ENCODE measurements at places on chromosomes 5 and 9. TPM values are rescaled to one million over a fixed set of nuclear protein-coding genes. Genes with fewer than 3 reads are reported as not detected.

Gene S1PR3
- total RNA-seq, result 0.67 TPM

GRCh38 chr9:29751226-29751625, 2177.9 kb upstream of the C9orf72 start:
- DNase-seq, result no peak

Gene SNCB
- not detected for total RNA-seq

- DNase-seq, result no peak
Observed at GRCh38 chr5:33223563-33224284, 217.0 kb upstream of the TARS1 start.

GRCh38 chr5:177366528-177367322, 9.0 kb downstream of the RGS14 start:
- peak; percentile 95 for DNase-seq

DNA sequence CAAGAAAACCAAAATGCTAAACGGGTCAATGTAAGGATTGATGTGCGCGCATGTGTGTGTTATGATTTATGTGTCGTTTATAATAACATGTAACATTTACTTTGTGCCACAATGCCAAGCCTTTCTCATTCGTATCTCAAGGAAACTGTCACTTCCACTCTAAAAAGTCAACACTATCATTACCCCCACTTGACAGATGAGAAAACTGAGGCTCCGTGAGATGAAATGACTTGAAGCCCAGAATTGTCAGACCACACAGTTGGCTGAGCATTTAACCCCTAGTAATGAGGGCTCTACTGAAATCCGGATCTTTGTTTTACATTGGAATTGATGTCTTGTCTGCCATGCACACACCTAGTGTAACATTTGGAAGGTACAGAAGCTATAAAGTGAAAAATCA, 95.0 kb upstream of the LMX1B start:
- no peak for DNase-seq

Gene TAF11L2
- not detected for total RNA-seq

Gene PRR16
- total RNA-seq, result 1.2 TPM

DNA sequence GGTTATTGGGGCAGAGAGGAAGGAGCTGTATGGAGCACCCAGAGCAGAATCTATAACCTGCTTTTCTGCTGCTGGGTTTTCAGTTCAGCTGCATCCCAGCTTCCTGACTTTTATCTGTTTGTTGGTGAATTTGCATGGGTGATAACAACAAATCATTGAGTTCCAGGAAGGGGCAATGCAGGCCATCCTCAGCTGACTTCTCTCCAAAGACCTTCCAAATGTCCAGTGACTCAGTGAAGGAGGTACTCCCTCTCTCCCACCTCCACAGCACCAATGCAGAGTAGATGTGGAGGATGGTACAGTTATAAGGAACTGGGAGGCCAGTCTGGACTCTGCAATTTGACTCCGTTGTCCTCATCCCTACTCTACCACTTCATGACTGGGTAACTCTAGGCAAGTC, 1.6 kb upstream of the TXN start:
- no peak for DNase-seq

- no peak for DNase-seq
Observed at GRCh38 chr5:167348251-167348926, 943.1 kb upstream of the WWC1 start.

DNA sequence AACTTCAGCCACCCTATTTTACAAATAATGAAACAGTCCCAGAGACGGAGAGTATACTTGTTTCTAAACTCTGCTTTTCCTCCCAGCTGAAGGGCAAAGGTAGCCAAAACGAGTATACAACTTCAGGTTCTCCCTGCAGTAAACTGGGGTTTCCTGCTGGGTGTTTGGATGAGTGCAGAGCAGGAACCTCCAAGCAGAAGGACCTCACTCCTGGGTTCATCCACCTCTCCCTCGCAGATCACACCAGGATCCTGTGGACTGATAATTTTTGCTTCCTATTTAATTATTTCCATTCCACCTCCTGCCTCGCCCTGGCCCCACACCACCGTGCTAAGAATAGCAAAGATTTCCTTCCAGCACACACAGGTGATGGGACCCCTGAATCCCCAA, 2.0 kb upstream of the FOXB2 start:
- DNase-seq, result no peak

Gene IFNK
- total RNA-seq, result not detected

- peak; percentile 22 for DNase-seq
Observed at GRCh38 chr9:15606643-15607472, 54.0 kb downstream of the CCDC171 start.

- no peak for DNase-seq
Observed at GRCh38 chr5:22598796-22599195, 254.3 kb downstream of the CDH12 start.

DNA sequence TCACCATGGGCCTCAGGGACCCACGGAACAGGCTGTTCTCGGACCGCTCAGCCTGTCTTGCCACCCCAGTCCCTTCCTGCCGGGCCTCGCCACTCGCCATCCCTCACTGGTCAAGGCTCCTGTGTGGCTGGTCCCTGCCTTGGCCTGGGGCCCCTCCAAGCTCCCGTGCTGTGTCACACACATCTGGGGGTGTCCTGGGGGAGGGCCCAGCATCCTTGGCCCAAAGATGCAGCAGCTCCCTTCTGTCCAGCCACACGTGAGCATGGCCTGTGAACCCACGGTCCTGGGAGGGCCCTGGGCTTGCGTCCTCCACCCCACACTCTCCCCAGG, 425 bp upstream of the EGFL7 start:
- no peak for DNase-seq

Gene GGTA1
- 4.2 TPM for total RNA-seq

GRCh38 chr5:98836175-98836574, 62.7 kb downstream of the RGMB start:
- peak; percentile 18 for DNase-seq

Gene PCDHGA12
- 1.0 TPM for total RNA-seq

- no peak for DNase-seq
Observed at GRCh38 chr9:37239224-37239859, 119.0 kb downstream of the ZCCHC7 start.

DNA sequence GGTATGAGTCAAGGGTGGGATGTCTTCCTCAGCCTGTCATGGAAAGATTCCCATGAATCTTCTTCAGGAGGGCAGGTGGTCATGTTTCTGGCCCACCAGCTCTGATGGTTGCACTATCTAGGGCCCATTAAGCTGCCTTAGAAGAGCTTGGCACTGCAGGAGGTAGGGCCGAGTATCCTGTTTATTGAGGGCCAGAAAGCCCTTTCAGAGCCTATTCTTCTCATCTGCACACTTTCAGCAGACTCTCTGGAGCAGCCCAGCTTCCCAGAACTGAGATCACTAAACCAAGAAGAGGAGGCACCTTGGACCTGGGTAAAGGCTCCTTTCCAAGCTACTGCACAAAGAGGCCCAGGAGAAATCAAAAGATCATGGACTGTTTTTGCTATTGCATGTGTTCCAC, 146.5 kb downstream of the MTX3 start:
- DNase-seq, result no peak

DNA sequence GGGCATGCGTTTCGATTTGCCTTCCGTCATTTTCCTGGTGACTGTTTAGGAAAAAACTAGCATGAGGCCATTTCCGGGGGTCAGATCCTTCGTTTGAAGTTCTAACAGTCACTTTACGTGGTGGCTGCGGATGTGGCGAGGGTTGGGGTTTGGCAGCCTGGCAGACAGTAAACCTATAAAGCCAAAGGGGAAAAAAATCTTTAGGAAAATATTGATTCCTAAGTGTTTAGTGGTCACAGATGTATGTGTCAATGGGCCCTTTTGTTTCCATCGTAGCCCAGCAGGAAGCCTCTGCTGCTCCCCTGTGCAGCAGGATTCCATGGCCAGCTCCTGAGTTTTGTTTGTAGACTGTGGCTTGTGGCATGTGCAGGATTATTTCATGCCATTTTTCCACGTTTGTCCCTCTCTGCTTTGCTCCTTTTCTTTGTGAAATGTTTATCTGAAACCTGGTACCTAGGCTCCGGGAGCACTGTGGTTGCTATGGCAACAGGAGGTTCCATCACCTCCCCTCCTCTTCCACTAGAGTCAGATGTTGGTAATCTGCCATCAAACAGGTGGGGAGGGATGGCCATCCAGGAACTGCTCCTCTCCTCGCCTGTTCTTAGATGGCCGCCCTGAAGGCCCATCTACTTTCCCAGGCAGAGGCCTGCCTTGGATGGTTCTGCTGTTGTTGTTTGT, 202.3 kb downstream of the AOPEP start:
- DNase-seq, result no peak

DNA sequence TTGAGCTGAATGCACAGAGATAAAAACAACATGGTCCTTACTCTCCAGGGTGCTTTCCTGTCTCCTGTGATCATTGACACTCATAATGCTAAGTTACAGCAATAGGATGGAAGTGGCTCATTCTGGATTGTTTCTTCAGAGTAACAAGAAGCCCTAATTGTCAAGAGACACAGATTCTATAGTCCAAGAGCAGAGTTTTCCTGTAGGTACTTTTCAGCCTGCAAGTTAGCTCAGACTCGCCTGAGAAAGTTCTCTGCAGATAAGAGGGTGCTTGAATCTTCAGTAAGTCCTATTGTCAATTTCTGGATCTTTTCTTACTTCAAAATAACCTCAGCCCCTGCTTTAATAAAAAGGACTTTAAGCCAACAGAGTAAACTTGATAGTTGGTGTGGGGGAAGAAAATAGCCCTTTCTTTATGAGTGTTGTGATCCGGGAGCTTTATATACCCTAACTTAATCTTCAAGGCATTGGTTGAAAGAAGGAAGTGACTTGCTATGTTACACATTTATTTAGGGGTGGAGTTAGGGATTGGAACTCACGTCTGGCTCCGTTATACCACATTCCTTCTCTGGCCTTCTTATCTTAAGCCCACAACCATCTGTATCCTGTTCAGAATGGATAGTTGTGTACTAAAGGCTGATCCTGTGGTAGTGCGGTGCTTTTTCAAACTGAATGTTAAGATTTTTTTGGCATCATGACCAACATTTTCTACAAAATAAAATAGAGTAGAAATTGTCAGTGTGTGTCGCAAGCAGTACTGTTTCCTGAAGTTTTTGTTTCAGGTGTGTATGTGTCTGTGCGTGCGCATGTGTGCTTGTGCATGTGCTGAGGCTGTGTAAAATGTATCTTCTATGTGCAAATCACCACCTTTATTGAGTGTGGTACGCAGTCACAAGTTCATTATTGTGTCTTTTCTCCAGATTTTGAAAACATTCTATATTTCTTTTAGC, 173.9 kb downstream of the WDR70 start:
- no peak for DNase-seq

Gene TLE1
- total RNA-seq, result 54.8 TPM

GRCh38 chr9:23586906-23587305, 239.1 kb downstream of the ELAVL2 start:
- DNase-seq, result no peak

DNA sequence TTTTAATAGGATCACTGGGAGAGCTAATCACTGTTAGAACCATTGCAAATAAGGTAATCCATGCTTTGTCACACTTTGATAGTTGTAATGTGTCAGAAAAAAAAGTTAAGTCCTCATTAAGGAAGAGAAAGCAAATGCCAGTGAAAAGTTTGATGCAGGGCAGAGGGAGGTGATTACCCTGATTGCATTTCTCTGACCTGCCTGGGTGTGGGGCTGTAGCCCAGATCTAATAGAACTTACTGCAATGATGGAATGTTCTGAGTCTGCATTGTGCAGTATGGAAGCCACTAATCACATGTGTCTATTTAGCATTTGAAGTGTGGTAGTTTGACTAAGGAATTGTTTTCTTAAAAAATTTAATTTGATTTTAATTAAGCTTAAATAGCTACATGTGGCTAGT, 202.7 kb downstream of the ATP10B start:
- DNase-seq, result no peak

- no peak for DNase-seq
Observed at GRCh38 chr5:133970325-133970909, 2.0 kb upstream of the C5orf15 start.

DNA sequence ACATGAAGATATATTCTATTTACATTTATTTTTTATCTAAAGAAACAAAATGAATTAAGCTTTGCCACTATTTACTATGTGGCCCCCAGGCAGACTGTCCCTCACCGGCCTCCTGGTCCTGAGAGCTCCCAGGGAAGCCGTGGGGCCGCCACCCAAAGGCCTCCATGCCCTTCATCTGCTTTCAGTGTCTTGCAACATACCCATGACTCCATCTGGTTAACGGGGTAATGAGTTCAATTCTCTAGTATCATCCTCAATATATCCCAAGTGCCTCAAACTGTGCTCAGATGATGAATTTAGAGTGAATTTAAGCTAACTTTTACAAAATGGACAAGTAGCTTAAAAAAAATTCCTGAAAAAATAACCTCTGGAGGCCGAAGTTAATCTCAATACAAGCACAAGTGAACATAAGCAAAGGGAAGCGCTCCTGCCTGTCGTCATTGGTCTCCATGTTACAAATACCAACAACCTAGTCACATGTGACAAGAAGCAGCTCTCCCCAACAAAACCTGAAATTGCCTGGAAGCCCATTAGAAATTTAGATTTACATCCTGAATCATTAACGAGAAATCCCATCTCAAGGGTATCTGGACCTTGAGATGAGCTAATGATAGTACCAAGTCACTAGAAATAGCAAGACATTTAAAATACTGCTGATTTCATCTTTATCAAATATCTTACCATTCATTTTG, 26.1 kb downstream of the DAP start:
- no peak for DNase-seq

DNA sequence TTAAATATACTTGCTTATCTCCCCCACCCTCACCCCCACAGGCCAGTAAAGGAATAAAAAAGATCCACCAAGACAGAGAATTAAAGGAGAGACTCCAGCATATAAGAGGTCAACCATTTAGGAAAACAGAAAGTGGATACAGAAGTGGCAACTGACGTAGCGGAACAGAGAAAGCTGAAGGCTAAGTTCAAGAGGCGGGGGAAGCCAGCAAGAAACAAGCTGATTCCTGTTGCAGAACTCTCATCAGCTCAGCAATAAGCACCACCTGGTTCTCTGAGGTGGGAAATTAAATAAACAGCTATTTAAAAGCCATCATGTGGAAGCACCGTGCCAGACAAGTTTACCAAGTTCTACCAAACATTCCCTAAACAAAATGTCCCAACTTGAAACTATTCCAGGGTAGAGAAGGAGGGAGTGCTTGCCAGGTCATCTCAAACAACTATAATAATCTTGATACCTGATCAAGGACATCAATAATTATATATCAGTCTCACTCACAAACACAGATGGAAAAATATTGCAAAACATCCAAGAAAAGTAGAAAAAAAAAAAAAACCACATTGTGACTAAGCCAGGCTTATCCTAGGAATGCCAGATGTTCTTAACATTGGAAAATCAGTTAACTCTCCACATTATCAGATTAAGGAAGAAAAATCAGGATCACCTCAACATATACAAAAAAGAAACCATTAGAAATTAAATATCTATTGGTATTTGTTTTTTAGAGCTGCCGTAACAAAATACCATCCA, 7.3 kb upstream of the ARL15 start:
- DNase-seq, result no peak

Gene AHRR
- total RNA-seq, result 1.9 TPM

DNA sequence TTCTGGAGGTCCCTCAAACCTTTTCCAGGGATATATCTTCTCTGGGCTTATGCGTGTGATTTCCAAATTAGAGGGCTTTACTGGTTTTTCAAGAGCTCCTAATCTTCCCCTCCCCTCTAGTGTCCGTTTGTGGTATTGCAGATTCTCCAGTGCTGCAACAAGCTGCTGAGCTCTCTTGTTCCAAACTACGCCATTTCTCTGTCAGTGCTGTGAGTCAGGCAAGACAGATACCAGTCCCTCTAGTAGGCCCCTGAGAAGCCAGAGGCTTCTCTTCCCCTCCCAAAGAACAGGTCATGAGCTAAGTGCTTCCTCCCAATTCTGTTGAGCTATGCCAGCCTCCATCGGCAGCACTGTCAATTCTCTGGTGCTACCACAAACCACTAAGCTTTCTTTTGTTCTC, 149.5 kb downstream of the FANCC start:
- DNase-seq, result peak; percentile 75
